AG04450 (cell line): ENCODE measurements at places on chromosomes 5 and 9.

- DNase-seq, result no peak
These were observed 2.1 kb downstream of the PPIP5K2 start for GRCh38 chr5:103122242-103122641.

DNA sequence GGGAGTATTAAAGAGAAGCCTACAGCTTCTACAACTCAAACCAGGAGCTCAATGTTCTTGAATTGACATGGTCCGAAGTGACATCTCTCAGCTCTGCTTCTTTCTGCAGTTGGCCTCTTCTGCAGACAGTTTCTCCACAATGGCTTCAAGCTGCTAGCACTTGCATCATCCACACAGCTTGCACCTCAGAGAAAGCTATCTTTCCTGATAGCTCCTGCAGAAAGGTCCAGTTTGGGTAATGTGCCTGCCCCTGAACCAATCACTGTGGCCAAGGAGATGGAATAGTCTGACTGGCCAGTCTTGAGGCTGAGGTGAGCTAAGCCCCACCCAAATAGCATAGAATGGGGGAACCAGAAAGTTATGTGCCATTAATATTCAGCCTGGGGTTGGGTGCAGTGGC, 95.8 kb upstream of the ABCA1 start:
- DNase-seq, result no peak

DNA sequence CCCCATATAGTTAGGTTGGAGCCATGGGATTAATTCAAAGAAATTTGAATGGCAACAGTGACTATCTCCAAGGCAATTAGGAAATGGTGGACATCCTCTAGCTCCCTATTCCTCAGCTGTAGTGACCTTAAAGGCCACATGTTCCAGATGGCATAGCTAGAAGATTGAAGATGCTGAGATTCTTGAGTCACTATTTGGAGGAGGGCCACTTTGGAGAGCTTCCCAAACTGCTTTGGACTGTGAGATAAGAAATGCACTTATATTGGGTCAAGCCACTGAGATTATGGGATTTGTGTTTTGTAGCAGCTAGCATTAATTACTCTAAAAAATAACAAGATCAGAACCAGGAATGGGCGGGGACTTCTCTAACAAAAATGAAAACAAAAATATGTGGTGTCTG, 636.2 kb upstream of the CCNG1 start:
- no peak for DNase-seq

DNA sequence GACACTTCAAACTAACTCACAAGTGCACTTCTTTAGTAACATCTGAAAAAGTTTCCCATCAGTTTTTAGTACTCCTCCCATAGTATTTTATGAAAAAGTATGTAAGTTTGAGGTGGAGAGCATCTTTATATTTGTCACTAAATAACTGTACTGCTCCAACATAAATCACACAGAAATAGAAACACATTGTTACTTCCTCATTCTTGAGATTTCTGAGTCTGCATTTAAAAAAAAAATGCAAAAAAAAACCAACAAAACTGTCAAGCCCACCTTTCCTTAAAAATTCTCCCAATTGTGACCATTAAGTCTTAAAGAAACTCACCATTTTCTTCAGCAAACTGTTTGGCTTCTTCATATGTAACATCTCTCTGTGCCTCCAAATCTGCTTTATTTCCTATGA, 18.7 kb downstream of the RAB14 start:
- DNase-seq, result no peak

GRCh38 chr5:6517510-6517909, 68.9 kb downstream of the UBE2QL1 start:
- no peak for DNase-seq

- DNase-seq, result no peak
These were observed 227.2 kb downstream of the ICE1 start for GRCh38 chr5:5649641-5650040.

- DNase-seq, result no peak
These were observed 3.5 kb upstream of the PHYHD1 start for GRCh38 chr9:128917151-128917849.
